Activated T-cell treated with anti-CD3 and anti-CD28 coated beads, Interleukin-2, amount 50 U/mL, for 24 hours (primary cell): ENCODE measurements at places on chromosomes 6 and 20.

DNA sequence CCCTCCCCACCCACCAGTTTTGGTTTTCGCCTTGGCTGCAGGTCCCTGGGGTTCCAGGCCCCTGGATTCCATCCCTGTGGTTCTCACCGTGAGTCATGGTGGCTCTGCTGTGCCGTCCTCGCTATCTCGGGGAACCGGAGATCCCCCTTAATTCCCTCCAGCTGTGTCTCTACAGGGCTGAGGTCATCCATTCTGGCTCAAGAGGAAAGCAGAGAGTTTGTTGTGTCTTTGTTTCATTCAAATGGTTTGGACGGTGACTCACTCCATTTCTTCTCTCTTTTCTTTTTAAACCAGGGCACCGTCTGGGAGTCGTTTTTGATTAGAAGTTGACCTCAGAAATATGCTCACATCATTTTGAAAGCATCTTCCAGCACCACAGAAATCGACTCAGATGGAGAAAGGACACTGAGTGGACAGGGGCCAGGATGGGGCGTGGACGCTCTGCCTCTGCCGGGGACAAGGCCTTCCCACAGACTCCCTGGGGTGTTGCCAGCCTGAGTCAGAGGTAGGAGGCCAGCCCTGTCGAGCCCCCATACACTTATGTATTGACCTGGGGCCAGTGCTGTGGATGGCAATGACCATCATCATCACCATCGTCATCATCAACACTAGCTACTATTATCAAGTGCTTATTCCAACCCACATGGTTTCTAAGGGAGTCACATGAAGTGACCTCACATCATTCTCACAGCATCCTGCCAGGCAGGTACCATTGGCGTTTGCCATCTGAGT, 176.2 kb downstream of the NFATC2 start:
- no peak for DNase-seq

DNA sequence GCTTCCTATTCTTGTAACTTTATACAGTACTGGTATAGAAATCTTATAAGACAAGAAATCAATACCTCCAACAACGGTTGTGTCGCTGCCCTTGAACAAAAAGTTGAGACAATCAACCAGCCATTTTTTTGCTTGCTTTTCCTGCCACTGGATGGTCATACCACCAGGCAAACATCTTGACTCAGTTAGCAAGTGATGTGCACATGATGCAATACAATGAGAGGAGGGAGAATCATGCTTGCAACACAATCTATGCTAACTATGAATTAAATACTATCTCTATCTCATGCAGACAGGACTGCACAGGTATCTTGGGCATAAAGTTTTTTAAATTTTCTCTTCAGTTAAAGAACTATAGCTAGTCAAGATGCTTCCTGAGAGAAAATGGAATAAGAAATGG, 877.7 kb upstream of the CITED2 start:
- no peak for DNase-seq

DNA sequence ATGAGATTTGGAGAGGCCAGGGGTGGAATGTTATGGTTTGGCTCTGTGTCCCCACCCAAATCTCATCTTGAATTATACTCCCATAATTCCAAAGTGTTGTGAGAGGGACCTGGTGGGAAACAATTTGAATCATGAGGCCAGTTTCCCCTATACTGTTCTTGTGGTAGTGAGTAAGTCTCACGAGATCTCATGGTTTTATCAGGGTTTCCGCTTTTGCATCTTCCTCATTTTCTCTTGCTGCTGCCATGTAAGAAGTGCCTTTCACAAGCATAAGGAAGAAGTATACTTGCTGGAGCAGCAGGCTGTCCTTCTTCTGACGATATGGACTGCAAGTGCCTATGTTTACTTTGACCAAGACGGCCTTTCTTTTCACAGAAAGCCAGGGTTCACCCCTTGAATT, 270.5 kb downstream of the ESR1 start:
- DNase-seq = no peak

- no peak for DNase-seq
Measured at GRCh38 chr6:55825402-55826051, 49.9 kb downstream of the BMP5 start.

DNA sequence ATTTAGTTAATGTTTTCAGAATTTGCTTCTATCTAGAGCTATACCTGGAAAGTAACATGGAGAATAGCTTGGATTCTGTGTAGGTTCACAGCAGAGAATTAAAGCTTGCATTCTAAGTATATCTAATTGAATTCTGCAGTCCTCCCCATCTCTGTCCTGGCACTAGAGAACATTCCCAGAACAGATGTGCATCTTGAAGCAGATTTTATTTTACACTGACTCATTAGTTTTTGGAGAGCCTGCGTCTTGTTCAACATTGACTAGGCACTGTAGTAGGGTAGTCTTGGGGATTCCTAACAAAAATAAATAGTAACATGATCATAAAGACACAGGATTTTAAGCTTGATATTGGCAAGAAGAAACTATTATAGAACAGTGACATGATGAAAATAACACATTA, 36.2 kb upstream of the BAG2 start:
- no peak for DNase-seq

DNA sequence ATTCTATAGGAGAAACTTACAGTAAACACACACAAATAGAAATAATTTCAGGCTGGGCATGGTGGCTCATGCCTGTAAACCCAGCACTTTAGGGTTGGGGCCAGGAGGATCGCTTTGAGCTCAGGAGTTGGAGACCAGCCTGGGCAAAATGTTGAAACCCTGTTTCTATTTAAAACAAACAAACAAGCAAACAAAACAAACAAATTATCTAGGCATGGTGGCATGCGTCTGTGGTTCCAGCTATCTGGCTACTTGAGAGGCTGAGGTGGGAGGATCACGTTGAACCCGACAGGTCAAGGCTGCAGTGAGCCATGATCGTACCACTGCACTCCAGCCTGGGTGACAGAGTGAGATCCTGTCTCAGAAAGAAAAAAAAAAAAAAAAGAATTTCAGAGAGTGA, 64.0 kb downstream of the NHLRC1 start:
- DNase-seq = no peak

DNA sequence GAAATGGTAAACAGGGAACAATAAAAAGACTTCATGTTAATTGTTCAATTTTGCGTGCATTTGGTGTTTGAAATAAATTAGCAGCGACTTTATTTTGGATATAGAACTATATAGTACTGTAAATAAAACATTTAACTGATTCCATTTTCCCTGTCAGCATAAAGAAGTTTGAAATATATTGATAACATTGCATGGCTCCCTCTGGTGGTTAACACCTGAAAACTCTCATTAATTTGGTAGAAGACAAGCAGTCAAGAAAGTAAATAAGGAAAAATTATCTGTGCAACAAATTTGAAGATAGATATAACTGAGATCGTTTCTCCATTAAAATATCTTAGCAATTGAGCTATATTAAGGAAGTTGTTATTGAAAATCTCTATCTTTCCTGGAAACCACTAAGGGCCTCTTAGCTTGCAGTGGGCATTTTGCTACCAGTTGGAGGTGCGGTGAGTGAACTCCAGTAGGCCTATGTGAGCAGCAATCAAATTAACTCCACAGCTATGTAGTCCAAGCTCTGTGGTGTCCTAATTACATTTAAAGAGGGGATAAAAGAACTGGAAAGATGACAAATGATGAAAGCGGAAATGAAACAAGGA, 435.7 kb upstream of the FKBP1C start:
- DNase-seq = no peak

DNA sequence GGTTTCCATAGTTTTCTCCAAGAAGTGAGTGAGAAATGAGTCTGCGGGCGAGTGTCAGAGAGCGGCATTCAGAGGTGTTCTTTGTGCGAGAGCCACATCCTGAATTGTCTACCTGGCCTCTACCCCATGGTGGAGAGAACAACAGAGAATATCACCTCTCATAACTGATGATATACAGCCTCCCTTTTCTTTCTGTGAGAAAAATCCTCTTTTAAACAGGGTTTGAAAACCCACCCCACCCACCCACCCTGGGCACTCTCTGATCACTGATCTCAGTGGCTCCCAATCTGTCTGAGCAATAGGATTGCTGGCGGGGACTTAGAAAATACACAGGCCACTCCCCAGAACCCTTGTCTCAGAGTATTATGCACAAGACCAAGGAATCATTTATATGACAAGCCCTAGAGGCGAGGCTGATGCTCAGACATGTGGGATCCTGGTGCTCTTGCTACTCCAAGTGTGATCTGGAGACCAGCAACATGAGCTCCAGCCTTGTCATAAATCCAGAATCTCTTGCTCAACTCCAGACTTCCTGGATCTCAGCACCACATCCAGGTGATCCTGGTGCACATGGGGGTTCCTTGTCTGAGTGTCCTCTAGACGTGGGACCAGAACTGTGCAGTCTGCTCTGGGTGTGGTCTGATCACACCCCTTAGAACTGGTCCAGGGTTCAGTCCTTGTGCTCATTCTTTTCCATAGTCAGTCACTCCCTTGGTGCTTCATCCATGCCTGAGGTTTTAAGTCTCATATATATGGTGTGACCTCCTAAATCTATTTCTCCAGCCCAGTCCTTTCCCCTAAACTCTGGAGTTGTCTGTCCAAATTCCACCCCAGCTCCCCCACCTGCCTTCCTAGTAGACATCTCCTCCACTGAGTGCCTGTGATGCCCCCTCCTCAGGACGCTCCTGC, 5.3 kb downstream of the HLA-B start:
- no peak for DNase-seq

DNA sequence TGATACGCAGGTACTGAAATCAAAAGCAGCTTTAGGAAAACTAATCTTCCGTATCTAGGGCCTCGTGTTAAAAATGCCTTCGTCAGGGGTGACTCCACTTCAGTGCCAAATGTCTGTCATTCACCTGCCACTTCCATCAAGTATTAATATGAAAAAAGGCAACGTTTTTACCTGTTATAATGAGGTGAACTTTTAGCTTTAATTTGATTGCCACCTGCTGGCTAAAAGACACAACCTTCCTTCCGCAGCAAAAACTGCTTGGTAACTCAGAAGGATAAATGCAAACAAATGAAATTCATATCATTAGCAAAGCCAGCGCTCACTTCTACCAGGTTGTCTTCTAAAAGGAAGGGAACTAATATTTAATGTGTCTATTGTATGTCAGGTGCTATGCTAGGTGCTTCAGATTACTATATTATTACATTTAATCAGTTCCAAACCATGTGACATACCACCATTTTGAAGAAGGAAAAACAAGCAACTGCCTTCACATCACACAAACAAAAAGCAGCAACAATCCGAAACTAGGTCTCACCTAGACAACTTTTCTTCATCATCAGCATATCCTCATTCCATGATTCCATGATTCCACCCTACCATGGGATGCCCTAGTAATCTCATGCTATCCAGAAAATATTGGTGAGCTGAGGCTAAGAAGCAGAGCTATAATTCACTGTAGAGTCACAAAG, 20.6 kb upstream of the ARHGAP18 start:
- no peak for DNase-seq

GRCh38 chr6:103675807-103676406, 1183.8 kb downstream of the HACE1 start:
- no peak for DNase-seq

DNA sequence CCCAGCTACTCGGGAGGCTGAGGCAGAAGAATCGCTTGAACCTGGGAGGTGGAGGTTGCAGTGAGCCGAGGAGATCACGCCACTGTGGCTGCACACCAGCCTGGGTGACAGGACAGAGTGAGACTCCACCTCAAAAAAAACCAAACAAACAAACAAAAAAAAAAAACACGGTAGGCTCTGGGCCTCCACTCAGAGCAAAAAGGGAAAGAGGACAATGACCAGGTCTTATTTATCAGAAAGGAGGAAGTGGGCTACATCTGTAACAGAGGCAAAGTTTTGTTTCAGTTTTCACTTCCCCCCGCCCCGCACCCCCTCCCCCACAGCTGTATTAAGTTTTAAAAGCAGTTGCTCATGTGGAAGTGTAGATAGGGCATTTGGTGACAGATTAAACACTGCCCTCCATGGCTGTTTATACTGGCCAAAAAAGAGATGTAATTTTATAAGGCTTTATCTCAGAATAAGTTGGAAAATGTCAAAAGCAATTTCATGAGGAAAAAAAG, 114.6 kb downstream of the RCAN2 start:
- no peak for DNase-seq

- no peak for DNase-seq
Measured at GRCh38 chr20:25484911-25485511, 77.5 kb downstream of the GINS1 start.

- no peak for DNase-seq
Measured at GRCh38 chr6:154164397-154164796, 125.4 kb downstream of the OPRM1 start.

DNA sequence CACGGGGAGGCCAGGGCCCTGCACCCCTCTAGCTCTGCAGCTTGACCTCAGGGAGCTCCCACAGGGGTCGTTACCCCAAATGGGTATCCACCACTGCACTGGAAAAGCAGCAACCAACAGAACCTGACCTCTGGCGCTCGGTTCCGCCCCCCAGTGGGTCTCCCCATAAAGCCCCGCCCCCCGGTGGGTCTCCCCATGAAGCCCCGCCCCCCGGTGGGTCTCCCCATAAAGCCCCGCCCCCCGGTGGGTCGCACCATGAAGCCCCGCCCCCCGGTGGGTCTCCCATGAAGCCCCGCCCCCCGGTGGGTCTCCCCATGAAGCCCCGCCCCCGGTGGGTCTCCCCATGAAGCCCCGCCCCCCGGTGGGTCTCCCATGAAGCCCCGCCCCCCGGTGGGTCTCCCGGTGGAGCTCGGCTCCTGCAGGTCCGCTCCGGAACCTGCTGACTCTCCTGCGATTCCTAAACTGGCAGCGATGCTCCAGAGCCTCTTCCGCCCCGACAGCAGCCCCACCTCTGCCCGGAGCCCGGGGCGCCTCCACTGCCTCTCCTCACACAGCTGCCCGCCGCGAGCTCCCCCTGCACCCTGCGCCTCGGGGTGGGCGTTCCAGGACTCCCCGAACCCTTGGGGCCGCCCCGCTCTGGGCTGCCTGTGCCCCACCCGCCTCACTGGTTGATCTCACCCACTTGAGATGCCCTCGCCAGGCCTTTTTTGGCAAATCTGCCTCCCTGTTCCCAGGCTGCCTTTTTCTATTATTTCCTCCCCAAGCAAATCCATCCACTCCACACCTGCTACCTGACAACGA, 12.1 kb downstream of the SLC2A4RG start:
- no peak for DNase-seq

DNA sequence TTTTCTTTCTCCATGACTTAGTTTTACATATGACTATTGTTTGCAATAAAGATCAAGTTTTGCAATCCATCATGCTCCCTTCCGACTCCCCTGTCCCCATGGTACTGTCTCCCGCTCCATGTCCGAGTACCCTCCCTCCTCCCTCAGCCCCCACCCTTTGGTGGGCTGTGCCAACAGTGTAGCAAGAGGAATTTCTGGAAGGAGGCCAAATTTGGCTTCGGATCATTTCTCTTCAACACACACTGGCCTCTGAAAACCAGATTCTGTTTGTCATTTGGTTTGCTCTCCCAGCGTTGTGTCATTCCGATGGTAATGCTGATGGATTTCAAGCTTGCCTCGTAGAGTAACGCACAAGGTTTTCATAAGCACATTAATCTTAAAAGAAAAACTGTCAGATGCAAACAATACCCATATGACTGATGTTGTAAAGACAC, 22.9 kb upstream of the PAX1 start:
- DNase-seq = no peak

- DNase-seq = no peak
Measured at GRCh38 chr20:63700199-63701050, 4.0 kb downstream of the TNFRSF6B start.

GRCh38 chr6:131754088-131754487, 43.3 kb upstream of the CTAGE9 start:
- DNase-seq = no peak
